Bronchial epithelial cell (primary cell): ENCODE measurements at places on chromosomes 3 and 15. TPM values are rescaled to one million over a fixed set of nuclear protein-coding genes. Genes with fewer than 3 reads are reported as not detected.

The OR5K2 gene
- not detected in 2 replicates for total RNA-seq

The PLOD2 gene
- 36.6 and 45.3 TPM in 2 replicates for total RNA-seq

The COMMD2 gene
- 33.2 and 43.5 TPM in 2 replicates for total RNA-seq

The A4GNT gene
- not detected in 2 replicates for total RNA-seq

The ABCF3 gene
- 40.0 and 54.2 TPM in 2 replicates for total RNA-seq

The CCDC54 gene
- total RNA-seq = not detected in 2 replicates

The LDHAL6B gene
- not detected in 2 replicates for total RNA-seq

The KBTBD13 gene
- not detected in 2 replicates for total RNA-seq

The ZNF717 gene
- total RNA-seq = 13.7 and 21.4 TPM in 2 replicates

The RAF1 gene
- 83.5 and 95.2 TPM in 2 replicates for total RNA-seq

The WDR76 gene
- total RNA-seq = 1.2 and 2.1 TPM in 2 replicates

The ECE2 gene
- total RNA-seq = not detected in 2 replicates

The NPAP1 gene
- not detected in 2 replicates for total RNA-seq

The ADPRH gene
- total RNA-seq = 0.53 and 2.7 TPM in 2 replicates

The TXNRD3 gene
- total RNA-seq = 9.9 and 10.3 TPM in 2 replicates

The GHSR gene
- total RNA-seq = not detected in 2 replicates

The ARPIN gene
- 4.5 and 12.9 TPM in 2 replicates for total RNA-seq

The UROC1 gene
- total RNA-seq = not detected in 2 replicates

The SAMD7 gene
- total RNA-seq = not detected in 2 replicates

The OR5K1 gene
- total RNA-seq = not detected in 2 replicates

The LRIG1 gene
- 11.6 and 30.9 TPM in 2 replicates for total RNA-seq

The TMEM158 gene
- total RNA-seq = 1.3 and 1.6 TPM in 2 replicates

The COX5A gene
- total RNA-seq = 55.3 and 66.6 TPM in 2 replicates

The OXSR1 gene
- total RNA-seq = 95.3 and 121 TPM in 2 replicates

The SERPINI1 gene
- 1.8 and 3.3 TPM in 2 replicates for total RNA-seq

The ALDH1L1 gene
- 9.1 and 11.1 TPM in 2 replicates for total RNA-seq

The PIGBOS1 gene
- total RNA-seq = 5.8 and 8.7 TPM in 2 replicates

The SATB1 gene
- total RNA-seq = 15.0 and 16.3 TPM in 2 replicates

The DIS3L gene
- total RNA-seq = 11.8 and 19.2 TPM in 2 replicates

The MORC1 gene
- not detected in 2 replicates for total RNA-seq

The CAND2 gene
- total RNA-seq = 0.77 and 1.3 TPM in 2 replicates

The SKOR1 gene
- under 0.01 TPM in 2 replicates for total RNA-seq

The MYO5A gene
- total RNA-seq = 29.5 and 51.1 TPM in 2 replicates
